Activated naive CD4-positive, alpha-beta T cell treated with anti-CD3 and anti-CD28 coated beads, Interleukin-2, amount 50 U/mL, for 72 hours (primary cell): ENCODE measurements at places on chromosomes 2 and 18.

DNA sequence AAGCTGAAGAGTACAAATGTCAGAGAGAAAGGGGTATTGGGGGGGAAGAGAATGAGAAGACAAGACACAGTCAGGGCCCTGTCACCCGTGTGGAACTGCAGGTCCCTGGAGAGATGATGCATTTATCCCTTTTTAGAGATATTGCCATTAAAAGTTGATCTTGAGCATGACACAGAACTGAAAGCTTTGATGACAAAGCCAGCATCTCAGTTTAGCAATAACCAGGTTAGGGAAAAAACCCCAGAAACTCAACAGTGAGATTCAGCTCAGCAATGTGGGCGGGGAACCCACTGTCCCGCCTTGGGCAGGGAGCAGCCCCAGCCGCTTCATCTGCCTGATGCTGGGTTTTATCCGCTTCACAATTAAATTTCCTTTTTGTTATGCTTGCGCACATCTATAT lies 181.1 kb downstream of the NEDD4L start:
- no peak for DNase-seq

DNA sequence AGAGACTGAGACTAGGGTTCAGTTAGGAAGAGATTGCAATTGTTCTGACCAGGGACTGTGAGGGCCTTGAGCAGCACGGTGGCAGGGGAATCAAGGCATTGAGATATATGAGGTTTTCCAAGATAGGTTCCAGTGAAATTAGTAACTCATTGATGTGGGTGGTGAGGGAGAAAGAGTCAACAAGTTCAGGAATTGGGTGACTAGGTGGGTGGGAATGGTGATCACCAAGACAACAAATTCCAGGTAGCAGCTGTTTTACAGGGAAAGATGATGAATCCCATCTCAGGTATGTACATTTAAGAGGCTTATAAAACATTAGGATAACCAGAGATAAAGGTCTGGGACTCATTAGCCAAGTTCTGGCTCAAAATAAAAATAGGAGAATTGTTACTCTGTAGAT lies 251.5 kb upstream of the MGAT5 start:
- DNase-seq, result no peak

- DNase-seq, result no peak
Measured at GRCh38 chr18:69759046-69759445, 188.6 kb downstream of the CD226 start.

DNA sequence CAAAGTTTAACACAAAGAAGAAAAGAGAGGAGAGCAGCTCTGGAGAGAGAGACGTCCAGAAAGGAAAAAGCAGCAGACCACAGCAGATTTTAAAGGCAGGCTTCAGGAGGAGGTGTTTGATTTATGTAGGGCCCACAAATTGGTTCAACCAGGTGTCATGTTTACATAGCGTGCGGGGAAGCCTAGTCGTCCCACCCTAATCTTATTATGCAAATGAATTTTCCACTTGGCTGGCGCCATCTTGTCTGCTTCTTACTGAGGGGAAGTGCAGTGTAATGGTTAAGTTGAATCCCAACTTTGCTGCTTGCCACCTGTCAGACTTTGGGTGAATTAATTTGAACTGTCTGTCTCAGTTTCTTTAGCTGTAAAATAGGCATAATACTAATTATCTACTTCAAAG lies 282.4 kb upstream of the CYRIA start:
- no peak for DNase-seq

- DNase-seq, result no peak
Measured at GRCh38 chr2:202944816-202945215, 32.7 kb downstream of the CARF start.

DNA sequence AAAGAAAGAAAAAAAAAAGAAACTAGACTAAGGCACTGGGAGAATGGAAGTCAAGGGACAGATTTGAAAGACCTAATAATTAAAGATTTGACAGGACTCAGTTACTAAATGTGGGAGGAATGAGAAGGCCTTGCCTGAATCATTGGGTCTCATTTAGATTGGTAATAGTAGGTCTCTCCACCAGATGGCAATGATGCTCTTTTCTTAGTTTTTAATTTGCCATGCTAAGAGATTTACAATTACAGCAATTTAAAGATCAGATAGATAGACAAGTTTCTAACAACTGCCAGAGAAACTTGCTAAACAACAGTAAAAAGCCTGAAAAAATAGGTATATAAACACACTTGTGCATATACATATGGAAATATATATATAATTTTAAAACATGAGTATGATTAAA lies 153.0 kb downstream of the TMEM247 start:
- DNase-seq, result no peak

DNA sequence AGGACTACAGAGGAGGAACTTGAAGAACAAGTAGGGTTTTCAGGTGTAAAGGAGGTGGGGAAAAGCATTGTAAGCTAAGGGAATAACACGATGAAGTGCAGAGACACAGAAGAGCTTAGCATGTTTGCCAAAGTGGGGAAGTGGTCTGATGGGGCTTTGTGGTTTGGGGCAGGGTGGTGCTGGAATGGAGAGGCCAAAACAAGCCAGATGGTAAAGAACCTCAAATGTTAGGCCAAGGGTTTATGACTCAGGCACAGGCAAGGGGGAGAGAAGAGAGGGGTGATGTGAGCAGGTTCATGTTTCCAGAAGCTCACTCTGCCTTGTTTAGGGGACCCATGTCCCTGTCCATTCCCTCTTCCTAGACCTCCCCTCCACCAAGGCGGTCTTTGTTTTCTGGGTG lies 104.5 kb upstream of the YWHAQ start:
- no peak for DNase-seq

DNA sequence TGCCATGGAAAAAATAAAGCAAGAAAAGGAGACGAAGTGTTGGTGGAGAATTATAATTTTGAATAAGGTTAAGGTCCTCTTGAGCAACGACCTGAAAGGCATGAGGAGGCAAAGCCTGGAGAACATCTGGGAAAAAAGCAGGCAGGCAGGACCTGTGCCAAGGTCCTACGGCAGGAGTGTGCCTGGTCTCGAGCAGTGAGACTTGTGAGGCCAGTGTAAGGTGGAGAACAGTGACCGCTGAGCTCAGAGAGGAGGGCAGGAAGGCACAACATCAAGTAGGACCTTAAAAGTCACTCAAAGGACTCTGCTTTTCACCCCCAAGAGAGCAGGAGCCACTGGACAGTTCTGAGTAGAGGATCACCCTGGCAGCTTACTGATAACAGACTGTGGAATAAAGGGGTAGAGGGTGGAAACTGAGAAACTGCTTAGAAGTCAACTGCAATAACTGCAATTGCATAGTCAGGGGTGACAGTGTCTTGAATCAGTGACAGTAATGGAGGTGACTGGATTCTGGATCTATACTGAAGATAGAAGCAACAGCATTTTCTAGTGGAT lies 3.5 kb downstream of the NOL10 start:
- DNase-seq, result no peak

GRCh38 chr2:120539937-120540718 lies 194.2 kb downstream of the INHBB start:
- DNase-seq, result no peak

DNA sequence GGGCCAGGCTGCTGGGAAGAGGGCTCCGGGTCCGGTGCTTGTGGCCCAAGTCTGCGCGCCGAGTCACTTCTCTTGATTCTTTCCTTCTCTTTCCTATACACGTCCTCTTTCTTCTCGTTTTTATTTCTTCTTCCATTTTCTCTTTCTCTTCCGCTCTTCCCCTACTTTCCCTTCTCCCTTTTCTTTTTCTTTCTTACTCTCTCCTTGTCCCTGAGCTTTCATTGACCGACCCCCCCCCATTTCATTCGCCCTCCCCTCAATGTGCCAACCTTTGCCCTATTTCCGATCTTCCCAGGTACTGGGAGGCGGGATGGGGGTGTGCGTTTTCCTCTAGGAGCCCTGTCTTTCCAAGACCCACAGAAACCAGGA lies 1.8 kb downstream of the ONECUT2 start:
- DNase-seq, result no peak

DNA sequence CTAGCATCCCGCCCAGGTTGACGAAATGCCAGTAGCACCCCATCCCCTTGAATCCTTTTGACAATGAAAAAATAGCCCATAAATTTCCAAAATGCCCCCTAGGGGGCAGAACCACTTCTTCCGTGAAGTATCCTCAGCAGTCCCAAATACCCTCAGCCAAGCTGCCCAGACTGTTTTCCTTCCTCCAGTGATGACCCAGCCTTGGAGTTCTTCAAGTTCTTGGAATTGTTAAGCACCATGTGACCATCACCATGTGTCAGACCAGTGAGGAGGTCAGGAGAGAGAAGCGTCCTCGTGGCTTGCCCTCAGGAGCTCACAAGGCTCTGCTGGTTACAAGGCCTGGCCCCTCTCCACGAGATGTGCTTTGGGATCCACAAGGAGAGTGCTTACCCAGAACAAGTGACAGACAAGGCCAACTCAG lies 1.4 kb upstream of the SLC23A3 start:
- DNase-seq, result no peak
